ENCODE measurements at places on chromosomes 12 and 14. TPM values are rescaled to one million over a fixed set of nuclear protein-coding genes. Genes with fewer than 3 reads are reported as not detected.

CLEC14A gene
- 20.9 TPM for polyA plus RNA-seq

- no peak for DNase-seq
Measured at GRCh38 chr12:127268706-127269425, 998.1 kb upstream of the TMEM132C start.

DNA sequence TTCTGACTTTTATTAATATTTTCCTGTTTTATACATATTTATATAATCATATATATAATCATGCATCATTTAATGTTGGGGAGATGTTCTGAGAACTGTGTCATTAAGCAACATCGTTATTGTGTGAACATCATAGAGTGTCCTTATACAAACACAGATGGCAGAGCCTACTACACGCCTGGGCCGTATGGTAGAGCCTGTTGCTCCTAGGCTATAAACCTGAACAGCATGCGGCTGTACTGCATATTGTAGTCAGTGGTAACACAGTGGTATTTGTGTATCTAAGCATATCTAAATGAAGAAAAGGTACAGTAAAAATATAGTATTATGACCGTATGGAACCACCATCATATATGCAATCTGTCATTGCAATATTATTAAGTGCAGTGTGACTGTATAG lies 44.7 kb upstream of the BCL7A start:
- DNase-seq, result no peak

ATP2A2 gene
- polyA plus RNA-seq, result 161 TPM

TMEM229B gene
- 2.5 TPM for polyA plus RNA-seq

ENDOU gene
- polyA plus RNA-seq, result 0.42 TPM

SMIM41 gene
- polyA plus RNA-seq, result 0.43 TPM

All from right renal pelvis (tissue), 4 donors.